Stimulated activated naive B cell treated with anti-CD40 and anti-IgM and Interleukin-4, amounts not matched to agents 10 μg/mL and 1 μg/mL and 100 μg/mL, for 72 hours (primary cell): ENCODE measurements at places on chromosomes 12 and 14.

DNA sequence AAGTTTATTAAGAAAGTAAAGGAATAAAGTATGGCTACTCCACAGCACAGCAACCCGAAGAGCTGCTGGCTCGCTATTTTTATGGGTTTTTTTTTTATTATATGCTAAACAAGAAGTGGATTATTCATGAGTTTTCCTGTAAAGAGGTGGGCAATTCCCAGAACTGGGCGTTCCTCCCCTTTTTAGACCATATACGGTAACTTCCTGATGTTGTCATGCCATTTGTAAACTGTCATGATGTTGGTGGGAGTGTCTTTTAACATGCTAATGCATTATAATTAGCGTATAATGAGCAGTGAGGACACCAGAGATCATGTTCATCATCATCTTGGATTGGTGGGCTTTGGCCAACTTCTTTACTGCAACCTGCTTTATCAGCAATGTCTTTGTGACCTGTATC, 372.5 kb downstream of the ZFP36L1 start:
- no peak for DNase-seq

GRCh38 chr12:69097619-69098368, 141.6 kb upstream of the CPSF6 start:
- no peak for DNase-seq

DNA sequence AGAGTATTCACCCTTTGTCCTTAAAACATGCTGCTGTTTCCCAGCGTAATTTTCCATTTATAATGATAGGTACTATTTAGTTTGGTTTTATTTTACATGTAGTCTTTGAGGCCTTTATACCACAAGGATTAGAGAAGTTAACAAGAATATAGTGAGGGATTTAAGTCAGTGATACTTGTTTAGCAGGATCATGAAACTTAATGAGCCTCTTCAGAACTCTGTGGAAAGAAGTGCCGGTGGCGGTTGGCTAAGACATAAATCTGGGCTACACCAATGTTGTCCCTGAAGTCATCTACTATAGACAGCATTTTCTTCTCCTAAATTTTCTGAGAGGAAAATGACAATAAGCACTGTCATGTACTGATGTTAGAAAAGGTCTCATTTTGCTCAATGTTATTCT, 1226.0 kb upstream of the SEL1L start:
- no peak for DNase-seq

DNA sequence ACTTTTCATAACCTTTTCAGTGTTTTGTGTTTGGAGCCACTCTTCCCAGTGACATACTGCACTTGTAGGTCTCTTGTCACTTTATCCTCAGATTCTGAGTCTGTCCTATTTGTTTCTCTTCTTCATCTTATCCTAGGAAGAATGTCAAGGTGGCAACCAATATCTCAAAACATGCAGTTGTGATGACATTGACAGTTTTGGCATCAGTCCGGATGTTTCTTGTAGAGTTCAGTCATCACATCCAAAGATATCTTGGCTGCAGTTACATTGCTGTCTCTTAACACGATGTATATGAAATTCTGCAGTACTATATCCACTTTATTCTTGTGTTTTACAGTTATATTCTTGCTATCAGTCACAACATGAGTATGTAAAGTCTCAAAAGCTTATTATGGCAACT, 6.4 kb downstream of the ADIPOR2 start:
- DNase-seq, result no peak

DNA sequence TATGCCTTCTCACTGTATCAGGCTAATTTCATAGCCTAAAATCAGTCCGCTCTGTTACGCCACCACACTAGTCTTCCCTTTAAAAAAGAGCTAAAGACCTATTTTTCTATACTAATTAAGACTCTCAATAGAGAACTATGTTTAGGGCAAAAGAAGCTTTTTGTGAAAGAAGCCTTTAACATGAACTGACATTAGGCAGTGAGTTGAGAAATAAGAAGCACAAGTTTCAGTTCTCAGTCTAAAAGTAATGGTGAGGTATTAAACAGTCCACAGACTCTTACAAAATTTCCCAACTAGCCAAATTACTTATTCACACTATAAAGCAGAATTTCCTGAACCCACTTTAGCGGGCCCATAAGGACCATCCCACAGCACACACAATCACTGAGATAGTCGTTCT, 93.7 kb downstream of the SOX5 start:
- DNase-seq, result no peak

DNA sequence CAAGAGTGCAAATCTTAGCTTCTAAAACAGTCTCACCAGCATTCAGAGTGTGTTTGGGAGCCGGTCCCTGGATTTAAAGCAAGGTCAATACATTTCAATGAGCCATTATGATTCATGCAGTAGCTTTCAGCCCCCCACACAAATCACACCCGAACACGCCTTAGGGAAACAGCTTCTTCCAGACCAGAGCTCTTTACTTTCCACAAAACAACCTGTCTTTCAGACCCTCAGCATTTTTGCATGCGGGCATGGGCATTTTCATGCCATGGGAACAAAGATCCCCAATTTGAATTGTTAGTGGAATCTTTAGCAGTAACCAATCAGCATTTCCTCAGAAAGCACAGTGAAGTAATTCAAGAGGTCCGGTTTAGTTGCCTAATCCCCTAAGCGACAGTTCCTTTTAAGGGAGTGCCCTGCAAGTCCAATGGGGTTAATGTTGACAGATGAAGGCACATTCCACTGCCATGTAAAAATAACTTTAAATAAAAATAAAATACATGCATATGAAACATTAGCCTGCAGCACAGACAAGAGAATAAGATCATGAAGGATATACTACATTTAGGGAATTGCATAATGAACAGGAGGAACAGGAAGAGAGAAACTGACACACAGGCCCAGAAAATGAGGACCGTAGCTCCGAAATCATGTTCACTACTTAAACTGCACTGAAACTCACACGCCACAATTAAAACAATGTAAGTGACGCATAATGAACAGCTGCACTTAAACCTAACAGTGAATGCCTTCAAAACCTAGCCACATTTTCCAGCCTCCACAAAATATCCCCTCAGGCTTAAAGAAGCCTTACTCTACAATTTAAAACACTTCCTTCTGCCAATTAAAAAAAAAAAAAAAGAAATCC, 4.0 kb downstream of the VPS37B start:
- DNase-seq, result no peak

DNA sequence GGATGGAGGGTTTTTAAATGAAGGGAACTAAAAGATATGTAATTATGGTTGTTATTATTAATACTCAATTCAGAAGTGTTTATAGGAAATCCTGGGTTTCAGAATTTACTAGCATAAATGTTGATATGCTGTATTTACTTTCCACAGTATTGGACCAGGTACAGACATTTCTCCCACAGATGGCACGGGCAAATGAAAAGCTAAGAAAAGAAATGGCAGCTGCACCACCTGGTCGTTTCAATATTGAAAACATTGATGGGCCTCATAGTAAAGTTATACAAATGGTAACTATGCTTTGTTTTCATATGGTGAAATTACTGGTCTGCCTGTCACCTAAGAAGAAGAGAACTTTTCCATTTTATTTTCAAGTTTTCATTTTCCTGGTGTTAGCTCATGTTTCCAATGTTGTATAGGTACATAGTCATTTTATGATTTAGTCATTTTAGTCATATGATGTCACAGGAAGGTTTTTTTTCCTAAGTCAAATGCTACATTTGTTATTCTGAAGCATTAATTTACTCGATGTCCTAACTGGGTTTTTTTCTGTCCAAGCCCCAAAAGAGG, 5.5 kb downstream of the NOPCHAP1 start:
- DNase-seq, result no peak

- no peak for DNase-seq
Measured at GRCh38 chr14:64303471-64303917, 9.3 kb upstream of the ESR2 start.

- DNase-seq, result no peak
Measured at GRCh38 chr12:78340406-78340805, 509.7 kb downstream of the NAV3 start.

- DNase-seq, result no peak
Measured at GRCh38 chr12:105916760-105917039, 222.1 kb downstream of the NUAK1 start.

GRCh38 chr12:32828120-32828519, 68.5 kb downstream of the PKP2 start:
- DNase-seq, result no peak

DNA sequence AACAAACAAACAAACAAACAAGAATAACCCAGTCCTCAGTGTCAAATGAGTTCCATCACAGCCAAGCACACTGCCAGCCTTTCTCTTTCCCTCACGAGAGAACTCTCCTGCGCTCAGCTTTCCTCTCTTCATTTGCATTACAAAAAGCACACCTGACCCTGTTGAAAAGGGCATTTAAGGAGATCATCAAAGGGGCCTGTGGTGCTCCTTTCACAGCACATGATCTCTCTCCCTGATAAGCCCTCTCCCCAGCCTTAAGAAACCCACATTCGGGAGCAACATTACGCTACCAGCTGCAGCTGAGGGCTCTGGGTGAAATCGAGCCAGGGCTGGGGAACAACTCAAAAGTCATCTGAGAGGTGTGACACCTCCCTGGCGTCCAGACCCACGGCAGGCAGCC, 165.6 kb upstream of the TMCC3 start:
- no peak for DNase-seq

DNA sequence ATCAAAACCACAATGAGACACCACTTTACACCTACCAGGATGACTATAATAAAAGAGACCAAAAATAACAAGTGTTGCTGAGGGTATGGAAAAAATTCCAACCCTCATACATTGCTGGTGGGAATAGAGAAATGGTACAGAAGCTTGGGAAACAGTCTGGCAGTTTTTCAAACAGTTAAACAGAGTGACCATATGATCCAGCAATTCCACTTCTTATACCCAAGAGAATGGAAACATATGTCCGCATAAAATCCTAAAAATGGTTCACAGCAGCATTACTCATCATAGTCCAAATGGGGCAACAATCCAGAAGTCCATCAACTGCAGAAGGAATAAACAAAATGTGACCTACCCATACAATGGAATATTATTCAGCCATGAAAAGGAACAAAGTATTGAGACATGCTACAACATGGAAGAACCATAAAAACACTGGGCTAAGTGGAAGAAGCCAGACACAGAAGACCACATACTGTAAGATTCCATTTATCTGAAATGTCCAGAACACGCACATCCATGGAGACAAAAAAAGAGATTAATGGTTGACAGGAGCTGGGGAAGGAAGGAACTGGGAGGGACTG, 44.5 kb downstream of the CHGA start:
- no peak for DNase-seq

DNA sequence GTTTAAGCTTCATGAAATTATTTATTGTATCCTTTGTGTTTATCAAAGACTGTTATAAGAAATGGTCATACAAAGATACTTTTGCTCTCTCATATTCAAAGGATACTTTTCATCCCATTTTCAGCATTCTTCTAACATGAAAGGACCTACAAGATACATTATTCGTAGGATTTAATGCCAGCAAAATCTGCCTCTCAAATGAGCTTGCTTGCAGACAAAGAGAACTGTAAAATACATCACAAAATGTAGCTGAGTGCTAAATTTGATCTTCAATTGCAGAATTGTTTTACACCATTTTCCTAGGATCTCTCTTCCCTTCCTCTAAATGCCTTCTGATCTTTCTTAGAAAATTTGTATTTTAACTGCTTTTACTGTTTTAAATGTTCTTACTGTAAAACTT, 333.0 kb upstream of the NAV3 start:
- DNase-seq, result no peak

- DNase-seq, result no peak
Measured at GRCh38 chr14:72692696-72693095, 201.2 kb downstream of the DPF3 start.

GRCh38 chr12:53274445-53274844, 6.3 kb downstream of the ESPL1 start:
- no peak for DNase-seq

GRCh38 chr14:34004881-34005280, 54.0 kb upstream of the EGLN3 start:
- no peak for DNase-seq

GRCh38 chr12:6088921-6089747, 35.3 kb downstream of the VWF start:
- no peak for DNase-seq

DNA sequence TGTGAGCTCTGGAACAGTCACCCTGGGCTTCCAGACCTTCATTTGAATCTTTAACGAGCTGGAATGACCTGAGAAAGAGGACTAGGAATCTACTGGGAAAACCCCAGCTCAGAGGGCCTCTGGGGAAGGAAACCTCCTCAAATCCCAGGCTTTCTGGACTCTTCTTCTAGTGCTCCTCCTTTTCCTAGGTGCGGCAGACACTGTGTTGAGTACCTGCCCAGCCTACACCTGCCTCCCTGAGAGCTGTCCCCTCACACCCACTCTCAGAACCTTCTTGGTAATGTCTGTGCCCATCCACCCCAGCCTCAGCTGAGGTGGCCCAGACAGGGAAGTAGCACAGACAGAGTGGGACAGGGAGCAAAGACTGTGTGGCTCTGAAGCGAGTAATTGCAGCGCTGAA, 47.9 kb upstream of the TMEM263 start:
- no peak for DNase-seq

GRCh38 chr12:24360907-24361306, 411.4 kb upstream of the SOX5 start:
- no peak for DNase-seq

- DNase-seq, result no peak
Measured at GRCh38 chr12:127595506-127595905, 671.5 kb upstream of the TMEM132C start.

- DNase-seq, result no peak
Measured at GRCh38 chr12:90589956-90590355, 365.0 kb downstream of the CCER1 start.

DNA sequence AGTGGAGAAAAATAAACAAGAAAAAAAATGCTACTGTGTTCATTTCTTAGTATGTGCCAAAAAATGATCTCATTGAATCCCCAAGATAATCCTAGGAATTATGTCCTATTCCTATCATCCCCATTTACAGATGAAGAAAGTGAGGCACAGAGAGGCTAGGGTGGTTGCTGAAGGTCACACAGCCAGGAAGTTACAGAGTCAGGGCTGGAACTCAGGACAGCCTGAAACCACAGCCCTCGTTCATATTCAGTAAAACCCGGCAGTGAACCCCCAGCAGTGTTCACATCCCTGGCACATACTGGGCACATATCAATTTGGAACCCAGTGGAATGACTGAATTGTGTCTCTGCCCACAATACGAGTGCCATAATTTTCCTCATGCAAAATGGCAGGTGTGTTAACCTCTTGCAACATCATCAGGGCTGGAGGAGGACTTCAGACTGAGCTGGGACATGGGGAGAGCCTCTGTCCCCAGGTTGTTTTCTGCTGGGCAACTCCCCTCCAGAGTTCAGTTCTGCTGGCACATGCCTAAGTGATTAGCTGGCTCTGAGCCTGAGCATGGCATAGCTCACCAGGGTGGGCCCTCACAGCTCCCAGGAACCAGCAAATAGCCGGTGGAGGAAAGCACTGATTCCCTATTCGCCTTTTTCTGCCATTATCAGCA, 2.0 kb upstream of the PPP1CC start:
- DNase-seq, result no peak

DNA sequence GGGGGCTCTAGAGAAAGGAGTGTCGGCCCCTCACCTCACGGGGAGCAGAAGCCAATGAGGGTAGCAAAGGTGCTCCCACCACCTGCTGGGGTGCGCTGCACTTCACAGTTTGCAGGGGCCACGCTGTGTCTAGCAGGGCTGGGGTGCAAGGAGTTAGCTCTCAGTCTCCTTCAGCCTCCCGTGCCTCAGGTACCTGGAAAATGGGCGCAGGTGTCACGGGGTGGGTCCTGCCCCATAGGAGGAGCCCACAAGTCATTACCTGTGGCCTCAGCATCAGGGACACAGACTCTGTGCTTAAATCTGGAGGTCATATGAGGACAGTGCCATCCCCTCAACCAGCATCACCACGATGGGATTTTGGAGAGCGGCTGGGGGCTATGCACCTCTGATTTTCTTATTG, 326.7 kb downstream of the ADGRD1 start:
- DNase-seq, result no peak
